ENCODE measurements at places on chromosomes 1 and 21.

GRCh38 chr1:42177541-42177981, 13.0 kb upstream of the GUCA2A start:
- DNase-seq = no peak

GRCh38 chr1:193156117-193156821, 30.1 kb downstream of the B3GALT2 start:
- DNase-seq = no peak

GRCh38 chr1:172460177-172460576, 16.3 kb upstream of the PIGC start:
- no peak for DNase-seq

- DNase-seq = no peak
These were observed 42.2 kb downstream of the FHAD1 start for GRCh38 chr1:15289251-15289651.
